ENCODE measurements at places on chromosomes 3 and 15.

DNA sequence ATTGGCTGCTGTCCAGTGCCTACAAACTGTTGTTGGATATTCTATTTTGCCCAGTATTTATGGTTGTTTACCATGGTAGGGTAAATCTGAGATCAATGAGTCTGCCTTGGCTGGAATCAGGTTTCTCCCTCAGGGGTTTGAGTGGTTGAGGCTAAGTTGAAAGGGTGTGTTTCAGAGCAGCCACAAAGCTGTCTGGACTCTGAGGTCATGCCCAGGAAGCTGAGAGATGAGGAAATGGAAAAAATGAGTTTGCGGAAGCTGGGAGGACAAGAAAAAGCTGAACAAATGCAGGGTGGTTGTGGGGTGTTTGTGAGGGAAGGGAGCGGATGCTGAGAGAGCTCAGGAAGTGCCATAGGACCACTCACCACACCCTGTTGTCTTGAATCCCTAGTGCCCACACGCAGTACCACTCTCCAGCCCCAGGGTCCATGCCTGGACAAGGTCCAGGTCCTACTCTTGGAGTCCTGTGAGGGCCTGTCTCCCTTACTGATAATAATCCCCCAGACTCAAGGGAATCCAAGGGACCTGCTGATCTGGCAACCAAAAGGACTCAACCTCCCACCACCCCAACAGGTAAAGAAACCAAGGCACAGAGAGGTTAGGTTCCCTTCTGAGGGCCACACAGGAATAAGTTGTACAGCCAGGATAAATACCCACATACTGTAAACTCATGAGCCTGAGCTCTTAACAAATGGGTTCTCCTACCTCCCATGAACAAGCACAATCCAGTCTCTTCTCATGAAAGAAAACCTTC is 81.6 kb downstream of the PPCDC start:
- DNase-seq, result peak; percentile 95

DNA sequence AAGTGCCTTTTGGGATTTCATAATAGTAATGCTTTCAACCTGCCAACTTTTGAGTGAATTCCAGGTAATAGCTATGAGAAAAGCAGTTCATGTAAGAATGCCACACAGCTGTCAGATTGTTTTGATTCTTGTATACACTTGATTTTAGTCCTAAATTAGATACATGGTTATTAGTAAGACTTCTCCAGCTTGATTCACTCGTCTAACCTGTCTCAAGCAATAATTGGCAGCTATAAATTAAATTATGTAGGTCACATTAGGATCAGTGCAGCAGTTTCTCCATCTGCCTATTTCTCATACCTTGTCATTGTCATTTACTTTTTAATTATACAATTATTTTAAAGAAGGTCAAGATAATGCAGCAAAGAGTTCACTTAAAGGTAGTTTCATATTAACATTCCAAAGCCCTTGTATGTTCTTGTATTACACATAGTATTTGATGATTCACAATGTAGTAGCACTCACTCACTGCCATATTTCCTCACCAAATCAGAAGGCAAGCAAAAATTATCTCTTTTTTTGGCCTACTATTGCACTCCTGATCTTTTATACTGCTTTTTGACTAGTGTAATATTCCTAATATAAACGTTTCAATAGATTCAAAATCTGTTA is 10.9 kb upstream of the CRYBG3 start:
- DNase-seq, result peak; percentile 60

DNA sequence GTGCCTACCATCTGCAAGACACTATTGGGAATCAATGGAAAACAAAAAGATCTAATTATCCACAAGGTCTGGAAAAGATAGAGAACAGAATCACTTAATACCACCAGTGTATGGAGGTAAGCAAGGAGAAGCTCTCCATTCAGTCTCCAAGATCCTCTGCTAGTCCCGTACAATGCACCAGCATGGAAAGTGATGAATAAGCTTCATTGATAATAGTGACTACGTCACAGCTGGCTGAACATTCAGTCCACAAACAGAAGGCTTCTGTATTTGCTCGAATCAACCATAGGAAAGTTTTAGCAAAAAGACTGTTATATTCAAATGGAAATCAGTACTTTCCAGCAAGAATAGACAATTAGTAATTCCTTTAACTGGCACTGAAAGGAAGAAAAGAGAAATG is 42.9 kb downstream of the IGSF11 start:
- DNase-seq, result no peak

DNA sequence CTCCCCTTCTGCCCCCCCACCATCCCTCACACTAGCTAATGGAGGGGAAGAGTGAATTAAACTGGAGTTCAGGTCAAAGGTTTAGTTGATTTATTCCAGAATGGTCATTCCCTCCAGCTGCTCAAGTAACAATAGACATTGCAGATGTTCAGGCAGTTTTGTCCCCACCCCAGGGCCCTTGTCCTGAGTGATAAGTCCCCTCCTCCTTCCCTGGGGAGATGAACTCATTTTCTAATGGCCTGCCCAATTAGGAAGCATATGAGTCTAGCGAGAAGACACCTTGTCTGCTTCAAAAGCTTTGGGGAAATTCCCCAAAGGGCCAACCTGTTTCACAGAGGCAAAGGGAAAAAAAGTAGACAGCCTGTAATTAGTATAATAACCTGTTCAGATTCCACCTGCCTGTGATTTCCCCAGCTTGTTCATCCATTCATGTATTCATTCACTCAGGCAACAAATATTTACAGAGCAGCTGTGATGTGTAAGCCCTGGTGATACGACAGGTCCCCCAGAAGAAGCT is 165.3 kb downstream of the SHQ1 start:
- DNase-seq, result no peak

DNA sequence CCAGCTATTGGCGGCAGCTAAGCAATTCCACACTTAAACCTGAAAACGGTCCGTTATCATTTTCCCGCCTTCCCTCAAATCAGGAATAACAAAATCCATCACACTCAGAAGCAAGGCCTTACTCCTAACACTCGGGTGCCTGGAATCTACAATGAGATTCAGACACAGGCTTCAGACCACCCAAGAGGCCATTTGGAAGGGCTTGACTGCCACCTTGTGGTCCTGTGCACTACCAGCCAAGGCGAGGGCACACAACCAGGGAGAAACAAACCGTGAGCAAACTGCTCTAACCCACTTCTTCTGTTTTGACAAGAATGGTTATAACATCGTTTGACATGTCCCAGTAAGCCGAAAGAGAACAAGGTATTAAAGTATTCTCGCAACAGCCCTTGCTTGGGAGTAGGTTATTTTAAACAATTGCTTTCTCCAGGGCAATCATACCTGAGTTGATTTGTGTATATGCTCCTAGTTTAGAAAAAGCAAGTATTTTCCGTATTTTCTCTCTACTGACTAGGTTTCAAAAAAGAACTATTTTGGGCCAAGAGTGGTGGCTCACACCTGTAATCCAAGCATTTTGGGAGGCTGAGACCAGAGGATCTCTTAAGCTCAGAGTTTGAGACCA is 40.1 kb upstream of the TAFA4 start:
- peak; percentile 64 for DNase-seq

- no peak for DNase-seq
Measured at GRCh38 chr3:44427683-44428082, 49.8 kb downstream of the ZNF445 start.

- DNase-seq, result peak; percentile 46
Measured at GRCh38 chr15:84671211-84671610, 13.2 kb upstream of the NMB start.

DNA sequence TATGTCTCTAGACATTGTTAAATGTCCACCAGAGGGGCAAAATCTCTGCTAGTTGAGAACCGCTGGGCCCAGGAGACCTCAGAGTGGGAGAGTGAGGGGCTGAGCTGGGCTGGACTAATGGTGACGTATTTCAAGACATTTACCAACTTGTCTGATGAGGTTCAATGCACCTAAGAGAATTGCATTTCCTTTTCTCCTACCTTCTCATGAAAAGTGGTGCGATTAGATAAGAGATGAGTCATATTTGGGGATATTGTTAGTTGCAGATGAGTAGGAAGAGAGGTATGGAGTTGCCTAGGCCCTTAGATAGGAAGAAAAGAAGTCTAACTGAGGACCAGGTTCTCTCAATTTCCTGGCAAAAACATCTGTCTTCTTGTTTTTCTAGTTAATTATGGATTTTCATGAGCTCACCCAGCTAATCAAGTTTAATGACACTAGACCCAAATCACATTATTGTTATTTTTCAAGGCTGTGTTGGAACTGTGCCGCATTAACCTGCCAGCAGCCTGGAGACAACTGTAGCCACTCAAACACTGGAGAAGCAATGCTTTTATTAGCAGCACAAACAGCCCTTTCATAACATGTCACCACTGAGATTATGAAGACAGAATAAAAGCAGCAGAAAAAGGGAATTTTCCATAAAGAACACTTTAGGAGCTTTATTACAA is 144.2 kb downstream of the PDCD6IP start:
- DNase-seq, result peak; percentile 21

GRCh38 chr15:55846116-55846707 is 103.3 kb upstream of the PRTG start:
- peak; percentile 85 for DNase-seq

DNA sequence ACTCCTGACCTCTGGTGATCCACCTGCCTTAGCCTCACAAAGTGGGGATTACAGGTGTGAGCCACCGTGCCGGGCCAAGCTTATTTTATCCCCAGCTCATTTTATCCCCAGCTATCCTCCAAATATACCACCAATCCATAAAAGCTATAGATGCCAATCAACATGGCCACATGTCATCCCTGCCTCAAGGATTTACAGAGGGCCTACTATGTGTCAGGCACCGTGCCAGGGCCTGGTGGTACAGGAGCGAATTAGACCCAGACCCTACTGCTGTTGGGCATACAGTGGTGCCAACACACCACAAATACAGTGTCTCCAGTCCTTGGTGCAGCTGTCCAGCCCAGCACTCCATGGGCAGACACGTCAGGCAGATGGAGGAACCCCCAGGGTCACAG is 73.4 kb downstream of the SCN5A start:
- no peak for DNase-seq

- DNase-seq, result peak; percentile 59
Measured at GRCh38 chr15:73265536-73266153, 103.1 kb downstream of the HCN4 start.

DNA sequence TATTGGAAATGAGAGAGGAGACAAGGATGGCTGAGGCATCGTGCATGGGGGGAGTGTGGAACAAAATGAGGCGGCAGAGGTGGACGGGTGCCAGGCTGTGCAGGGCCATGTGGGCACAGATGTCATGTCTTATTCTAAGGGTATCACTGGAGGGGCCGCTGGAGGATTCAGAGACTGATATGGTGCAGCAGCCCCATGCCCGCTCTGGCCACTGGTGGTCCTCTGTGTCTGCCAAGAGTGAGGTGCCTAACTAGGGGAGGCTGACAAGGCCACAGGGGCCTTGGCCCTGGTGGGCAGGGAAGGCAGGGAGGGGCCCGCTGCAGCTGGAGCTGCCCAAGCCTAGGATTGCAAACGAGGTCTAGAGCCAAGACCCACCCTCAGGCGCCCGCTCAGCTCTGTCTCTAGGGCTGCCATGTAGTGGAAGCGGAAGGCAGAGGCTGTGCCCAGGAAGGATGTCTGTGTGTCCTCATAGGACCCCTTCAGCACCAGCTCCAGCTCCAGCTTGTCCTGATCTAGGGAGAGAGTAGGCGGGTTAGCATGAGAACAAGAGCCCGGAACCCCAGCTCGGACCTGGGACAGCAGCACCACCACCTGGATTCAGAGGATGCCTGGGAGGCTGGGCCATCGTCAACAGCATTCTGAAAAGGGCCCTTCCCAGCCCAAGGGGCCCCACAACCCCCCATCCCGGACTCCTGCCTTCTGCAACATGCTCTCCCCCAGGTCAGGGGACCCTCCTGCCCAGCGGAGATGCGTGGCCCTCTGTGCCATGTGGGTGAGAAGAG is 11.3 kb downstream of the PLA2G4D start:
- DNase-seq, result no peak

- no peak for DNase-seq
Measured at GRCh38 chr3:27160146-27160545, 209.0 kb downstream of the NEK10 start.

GRCh38 chr3:58386626-58387365 is 46.8 kb downstream of the PDHB start:
- DNase-seq, result peak; percentile 88

DNA sequence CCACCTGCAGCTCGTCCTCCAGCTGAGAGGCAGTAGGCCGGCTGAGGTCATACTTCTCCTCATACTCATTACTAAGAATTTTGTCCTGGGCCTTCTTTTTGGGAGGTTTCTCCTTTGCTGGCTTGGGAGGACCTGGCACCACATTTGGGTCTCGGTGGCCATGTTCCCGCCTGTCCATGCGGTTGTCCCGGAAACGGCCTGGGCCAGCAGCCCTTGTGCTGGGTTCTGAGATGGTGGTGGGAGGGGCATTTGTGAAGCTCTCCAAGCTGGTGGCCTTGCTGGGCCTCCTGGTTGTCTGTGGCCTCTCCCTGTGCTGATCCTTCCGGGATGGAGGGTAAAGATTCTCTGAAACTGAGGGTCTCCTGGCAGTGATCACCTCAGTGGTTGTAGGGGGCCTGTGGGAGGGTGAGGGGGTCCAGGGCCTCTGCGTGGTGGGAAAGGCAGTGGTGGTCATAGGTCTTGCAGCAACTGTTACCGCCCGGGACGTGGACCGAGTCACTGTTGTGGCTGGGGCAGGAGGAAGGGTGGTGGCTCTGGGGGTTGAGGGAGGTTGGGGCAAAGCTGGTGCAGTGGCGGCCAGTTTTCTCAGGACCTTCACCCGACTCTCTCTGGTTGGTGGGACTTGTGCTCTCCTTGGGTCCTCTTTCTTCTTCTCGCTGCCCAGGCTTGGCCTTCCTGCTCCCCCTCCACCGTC is 2.5 kb downstream of the CCDC80 start:
- no peak for DNase-seq

DNA sequence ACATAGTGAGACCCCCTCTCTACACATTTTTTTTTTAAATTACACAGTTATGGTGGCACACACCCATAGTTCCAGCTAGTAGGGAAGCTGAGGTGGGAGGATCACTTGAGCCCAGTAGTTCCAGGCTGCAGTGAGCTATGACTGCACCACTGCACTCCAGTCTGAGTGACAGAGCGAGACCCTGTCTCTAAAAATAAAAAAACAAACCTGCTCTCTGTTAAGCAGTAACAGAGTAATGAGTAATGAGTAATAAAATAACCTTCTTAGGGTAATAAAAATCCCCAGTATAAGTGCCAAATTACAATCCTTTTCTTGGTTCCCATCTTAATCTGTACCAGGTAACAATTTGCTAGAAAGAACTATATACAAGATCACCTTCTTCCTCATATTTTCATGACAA is 65.9 kb upstream of the PLXND1 start:
- no peak for DNase-seq

DNA sequence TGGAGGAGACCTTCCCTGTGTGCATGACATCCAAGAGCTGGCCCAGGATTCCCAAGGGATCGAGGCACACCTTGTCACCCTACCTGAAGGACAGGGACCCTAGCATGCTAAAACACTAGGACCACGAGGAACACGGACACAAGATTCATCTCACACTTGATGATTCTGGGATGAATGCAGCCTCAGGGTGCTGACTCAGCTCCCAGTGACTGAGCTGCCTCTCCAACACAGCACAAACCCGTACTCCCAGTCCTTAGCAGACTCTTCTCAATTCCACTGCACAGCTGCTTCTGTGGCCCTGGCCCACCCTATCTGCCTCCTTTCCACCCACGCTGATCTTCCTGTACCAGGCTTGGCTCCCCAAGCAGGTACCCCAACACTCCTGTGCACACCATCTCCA is 9.1 kb upstream of the OXTR start:
- peak; percentile 52 for DNase-seq

- no peak for DNase-seq
Measured at GRCh38 chr3:46539443-46540005, 26.6 kb downstream of the LRRC2 start.
